ENCODE measurements at places on chromosomes 7 and 10.

- no peak for ATAC-seq
These were observed 7.8 kb upstream of the POR start for GRCh38 chr7:75906991-75907667.

GRCh38 chr10:131760416-131761166 lies 140.2 kb upstream of the PPP2R2D start:
- no peak for ATAC-seq

DNA sequence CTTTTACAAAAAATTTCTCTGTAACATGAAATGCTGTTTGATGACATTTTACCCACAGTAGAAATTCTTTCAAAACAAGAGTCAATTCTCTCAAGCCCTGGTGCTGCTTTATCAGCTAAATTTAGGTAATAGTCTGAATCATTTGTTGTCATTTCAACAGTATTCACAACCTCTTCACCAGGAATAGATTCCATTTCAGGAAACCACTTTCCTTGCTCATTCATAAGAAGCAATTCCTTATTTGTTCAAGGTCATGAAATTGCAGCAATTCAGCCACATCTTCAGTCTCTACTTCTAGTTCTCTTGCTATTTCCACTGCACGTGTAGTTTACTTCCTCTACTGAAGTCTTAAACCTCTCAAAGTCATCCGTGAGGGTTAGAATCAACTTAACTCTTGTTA lies 14.1 kb downstream of the STAG3 start:
- ATAC-seq = no peak

DNA sequence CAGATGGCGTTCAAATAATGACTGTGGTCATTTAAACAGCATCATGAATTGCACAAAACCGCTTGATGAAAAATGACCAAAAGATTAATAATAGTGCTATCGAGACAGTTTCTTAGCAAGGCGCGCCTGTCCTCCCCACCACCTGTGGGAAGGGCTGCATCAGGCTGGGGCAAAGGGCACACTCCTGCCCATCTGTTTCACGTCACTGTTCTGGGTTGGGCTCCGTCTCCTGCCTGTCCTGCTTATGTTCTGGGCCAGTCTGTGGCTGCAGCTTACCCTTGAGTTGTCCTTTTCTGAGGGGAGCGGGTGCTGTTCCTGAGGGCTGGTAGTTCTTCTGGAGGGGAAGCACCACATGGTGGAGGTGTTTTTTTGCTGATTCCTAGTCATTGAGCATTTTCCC lies 13.3 kb downstream of the RBM17 start:
- no peak for ATAC-seq

- no peak for ATAC-seq
These were observed 385.8 kb upstream of the C7orf33 start for GRCh38 chr7:148204639-148205304.

DNA sequence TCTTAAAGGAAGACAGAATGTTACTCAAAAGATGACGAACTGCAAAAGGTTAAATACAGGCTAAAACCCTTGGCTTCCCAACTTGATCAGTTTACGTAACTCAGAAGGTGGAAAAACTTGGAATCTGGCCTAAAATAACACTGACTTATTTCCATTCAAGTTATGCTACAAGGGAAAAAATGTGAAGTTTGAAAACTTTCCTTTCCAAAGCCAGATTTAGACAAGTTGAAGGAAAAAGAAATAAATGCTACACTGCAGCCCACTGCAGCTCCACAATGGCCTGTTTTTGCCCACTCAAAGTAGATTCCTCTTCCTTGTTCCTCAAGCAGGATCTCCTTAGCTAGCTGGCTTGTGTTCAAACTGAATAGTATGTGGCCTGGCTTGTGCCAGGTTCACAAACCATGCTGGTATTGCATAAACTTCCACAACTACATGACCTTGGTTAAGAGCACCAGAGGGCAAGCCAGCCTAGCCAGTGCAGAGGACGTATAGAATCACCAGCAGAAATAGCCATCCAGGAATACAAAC lies 166.2 kb downstream of the CPEB3 start:
- ATAC-seq = no peak

DNA sequence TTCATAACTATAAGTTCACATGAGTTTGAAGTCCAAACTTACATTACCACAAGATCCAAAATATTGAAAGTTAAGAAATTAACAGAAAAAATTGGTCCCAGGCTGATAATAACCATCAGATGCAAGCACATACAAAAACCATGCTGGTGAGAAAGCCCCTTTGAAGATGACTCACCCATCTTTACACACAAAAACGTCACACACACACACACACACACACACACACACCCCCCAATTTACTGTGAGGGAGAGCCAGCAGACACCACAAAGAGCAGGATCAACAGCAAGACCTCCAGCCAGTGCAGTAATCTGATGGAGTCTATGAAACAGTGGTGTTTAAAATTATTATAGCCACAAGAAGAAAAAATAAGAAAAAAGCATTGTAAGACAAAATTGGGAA lies 50.1 kb upstream of the DRGX start:
- ATAC-seq = no peak

GRCh38 chr7:3042861-3043489 lies 692 bp downstream of the CARD11 start:
- ATAC-seq = peak; percentile 81

DNA sequence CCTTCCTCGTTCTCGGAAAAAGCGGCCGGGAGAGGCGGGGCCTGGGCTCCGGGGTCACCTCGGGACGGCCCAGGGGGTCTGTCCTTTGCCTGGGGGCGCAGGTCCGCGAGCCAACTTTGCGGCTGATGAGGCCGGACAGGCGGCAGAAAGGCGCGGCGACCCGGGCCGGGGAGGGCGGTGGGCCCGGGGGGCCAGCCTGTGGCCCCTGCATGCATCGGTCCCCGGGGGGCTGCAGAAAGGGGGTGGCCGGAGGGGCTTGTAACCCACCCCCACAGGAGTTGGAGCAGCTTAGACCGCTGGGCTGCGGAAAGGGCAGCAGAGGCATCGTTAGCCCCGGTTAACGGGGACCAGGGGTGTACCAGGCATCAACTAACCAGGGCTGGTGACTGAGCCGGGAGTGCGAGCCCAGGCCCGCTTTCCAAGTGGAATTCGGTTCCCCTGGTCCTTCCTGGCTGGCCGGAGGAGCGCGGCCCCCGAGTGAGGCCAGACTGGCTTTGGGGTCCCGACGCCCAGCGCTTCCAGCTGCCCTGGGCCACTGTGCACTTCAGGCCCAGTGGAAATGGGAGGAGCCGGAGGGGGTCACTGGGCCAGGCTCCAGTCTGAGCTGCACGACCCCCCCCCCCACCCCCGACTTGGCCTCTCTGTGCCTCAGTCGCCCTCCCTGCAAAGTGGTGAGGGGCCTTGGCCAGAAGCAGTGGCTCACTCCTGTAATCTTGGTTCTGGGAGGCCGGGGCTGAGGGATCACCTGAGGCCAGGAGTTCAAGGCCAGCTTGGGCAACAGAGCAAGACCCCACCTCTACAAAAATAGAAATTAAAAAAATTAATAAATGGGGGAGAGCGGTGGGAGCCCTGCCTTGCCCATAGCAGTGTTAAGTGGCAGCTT lies 919 bp downstream of the SLC29A4 start:
- no peak for ATAC-seq

- no peak for ATAC-seq
These were observed 125.7 kb upstream of the LANCL2 start for GRCh38 chr7:55239406-55239805.

- ATAC-seq = no peak
These were observed 495.7 kb downstream of the GALNT17 start for GRCh38 chr7:71627651-71628050.

GRCh38 chr7:127833641-127834040 lies 181.6 kb downstream of the SND1 start:
- ATAC-seq = no peak

GRCh38 chr10:59508296-59508695 lies 145.9 kb upstream of the FAM13C start:
- ATAC-seq = no peak

GRCh38 chr7:49812534-49812933 lies 39.1 kb downstream of the VWC2 start:
- no peak for ATAC-seq

DNA sequence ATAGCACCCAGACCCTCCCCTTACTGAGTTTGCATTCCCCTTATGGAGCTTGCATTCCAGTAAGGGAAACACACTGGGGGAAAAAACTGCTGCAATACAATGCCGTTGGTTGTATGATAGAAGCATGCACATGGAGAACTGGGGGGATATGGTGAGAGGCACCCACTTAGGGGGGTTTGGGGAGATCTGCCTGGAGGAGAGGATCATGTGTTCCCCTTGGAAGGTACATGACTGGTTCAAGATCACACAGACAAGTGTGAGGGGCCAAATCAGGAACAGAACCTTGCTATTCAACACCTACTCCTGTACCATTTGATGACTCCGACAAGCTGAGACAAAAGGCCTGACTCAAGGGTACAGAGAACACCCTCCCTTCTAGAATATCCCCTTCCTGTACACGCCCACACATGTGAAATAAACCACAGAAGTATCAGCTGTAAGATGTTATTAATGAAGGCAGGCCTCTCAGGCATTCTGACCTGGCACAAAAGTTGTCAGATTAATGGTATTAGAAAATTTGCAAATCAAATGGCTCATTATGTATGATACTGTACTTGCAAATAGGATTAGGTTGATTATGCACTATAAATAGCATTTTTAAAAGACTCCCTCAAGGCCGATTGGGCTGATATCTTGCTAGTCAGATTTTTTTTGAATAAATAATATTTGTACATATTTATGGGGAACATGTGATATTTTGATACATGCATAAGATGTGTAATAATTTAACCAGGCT lies 122.2 kb downstream of the NPY start:
- ATAC-seq = peak; percentile 49

DNA sequence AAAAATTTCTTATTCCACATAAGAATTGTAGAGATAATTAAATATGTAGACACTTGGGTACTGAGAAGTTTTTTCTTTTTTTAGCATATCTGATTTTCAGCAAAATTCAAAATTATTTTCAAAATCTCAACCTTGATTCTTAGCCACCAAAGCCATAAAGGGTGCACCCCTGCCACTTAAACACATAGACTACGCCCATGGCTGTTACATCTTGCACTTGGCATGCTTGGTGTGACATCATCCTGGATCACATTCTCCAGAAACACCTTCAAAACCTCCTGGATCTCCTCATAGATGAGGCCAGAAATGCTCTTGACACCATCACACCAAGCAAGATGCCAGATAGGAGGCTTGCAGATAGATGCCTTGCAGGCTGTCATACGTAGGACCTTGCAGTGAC lies 89.1 kb upstream of the KLF14 start:
- no peak for ATAC-seq

- no peak for ATAC-seq
These were observed 159.9 kb upstream of the MGMT start for GRCh38 chr10:129307141-129307540.

- peak; percentile 63 for ATAC-seq
These were observed 94.6 kb upstream of the MACROH2A2 start for GRCh38 chr10:69957886-69958555.

DNA sequence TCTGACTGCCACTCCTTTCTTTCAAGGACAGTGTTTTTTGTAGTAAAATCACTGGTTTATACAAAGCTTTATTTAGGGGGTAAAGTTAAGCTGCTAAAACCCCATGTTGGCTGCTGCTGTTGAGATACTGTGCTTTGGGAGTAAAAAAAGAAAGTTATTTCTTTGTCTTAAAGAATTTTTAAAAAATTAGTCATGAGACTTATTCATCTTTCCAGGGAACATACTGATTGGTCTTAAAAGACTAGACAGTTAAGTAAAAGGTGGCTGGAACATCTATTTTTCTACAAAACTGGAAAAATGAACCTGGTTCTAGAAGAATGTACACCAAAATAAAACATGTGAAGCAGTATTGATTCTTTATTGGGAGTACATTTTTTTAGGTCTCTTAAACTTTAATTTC lies 20.6 kb downstream of the BBIP1 start:
- ATAC-seq = no peak

- no peak for ATAC-seq
These were observed 80.8 kb upstream of the PRSS1 start for GRCh38 chr7:142668495-142668894.

DNA sequence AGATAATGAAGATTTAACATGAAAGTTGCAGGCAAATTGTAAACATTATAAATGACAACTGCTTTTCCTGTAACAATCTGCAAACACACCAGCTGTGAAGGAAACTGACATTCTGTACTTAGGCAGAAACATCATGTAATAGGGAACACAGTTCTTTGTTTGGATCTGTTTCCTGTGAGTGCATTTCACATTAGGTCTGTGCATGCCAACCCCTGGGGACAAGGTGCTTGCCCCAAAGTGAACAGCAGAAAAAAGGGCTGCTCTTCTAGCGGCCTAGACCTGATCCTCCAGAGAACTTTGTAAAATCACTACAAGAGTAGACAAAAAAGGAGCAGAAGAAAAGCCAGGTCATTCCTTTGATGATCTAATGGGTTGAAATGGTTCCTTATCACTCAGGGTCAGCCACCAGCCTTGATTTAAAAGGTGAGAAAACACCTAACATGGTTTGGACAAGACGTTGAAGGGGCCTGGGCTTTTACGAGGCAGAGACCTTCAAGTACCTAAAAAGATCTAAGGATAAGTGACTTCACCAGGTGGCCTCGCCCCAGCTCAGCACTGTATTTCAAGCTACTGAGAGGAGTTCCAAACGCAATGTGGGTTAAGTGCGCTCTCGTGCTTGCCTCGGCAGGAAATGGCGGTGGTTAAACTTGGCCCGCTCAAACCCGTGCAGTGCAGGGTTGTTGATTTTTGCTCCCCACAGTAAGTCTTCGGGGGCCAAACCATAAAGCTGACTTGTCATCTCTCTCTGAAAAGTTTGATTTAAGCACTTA lies 249.7 kb downstream of the CREB5 start:
- ATAC-seq = no peak

DNA sequence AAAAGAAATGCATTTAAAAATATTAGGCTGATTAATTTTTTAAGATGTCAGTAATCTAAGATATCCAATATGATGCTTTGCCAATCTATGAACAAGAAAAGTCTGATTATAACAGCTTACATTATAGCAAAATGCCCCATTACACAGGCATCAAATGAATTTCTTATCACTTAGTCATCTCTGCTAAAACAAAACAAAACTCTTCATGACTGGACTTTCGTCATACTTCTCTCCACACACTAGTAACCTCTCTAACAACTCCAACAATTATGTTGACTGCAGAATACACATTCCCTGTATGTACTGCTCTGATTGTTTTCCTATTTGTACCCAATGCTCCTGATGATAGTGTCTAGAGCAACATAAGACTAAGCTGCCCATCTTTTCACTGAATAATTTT lies 3.8 kb upstream of the MKI67 start:
- no peak for ATAC-seq

Measured in activated T-helper 17 cell treated with anti-CD3 and anti-CD28 coated beads, Interleukin-2, amount 50 U/mL, for 72 hours (primary cell).